HS-27A (cell line): ENCODE measurements at places on chromosomes 4 and X.

DNA sequence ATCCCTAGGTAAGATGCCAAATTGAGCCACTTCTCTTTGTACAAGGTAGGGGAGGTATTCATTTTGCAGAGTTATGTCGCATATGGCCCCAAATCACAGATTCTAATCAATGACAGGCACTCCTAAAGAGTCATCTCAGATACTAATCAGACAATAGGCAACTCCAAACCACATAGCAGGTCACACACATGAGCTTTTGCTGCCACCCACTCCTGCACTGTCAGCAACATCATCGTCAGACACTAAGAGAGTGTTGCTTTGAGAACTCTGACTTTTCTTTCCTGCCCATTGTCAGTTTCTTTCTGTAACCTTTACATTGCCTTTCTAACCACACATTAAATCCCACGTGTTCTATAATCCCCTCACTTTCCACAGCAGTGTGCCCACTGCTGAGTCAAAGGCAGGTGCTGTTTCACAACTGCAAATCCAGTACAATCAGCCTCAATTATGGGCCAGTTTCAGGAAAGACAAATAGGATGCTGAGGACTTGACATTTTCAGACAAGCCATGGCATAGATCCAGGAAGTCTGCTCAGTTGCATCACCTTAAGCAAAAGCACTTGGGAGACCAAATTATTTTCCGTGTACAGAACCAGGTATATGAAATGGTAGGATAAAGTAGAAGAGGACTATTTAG is 23.5 kb downstream of the TMEM31 start:
- DNase-seq, result no peak

DNA sequence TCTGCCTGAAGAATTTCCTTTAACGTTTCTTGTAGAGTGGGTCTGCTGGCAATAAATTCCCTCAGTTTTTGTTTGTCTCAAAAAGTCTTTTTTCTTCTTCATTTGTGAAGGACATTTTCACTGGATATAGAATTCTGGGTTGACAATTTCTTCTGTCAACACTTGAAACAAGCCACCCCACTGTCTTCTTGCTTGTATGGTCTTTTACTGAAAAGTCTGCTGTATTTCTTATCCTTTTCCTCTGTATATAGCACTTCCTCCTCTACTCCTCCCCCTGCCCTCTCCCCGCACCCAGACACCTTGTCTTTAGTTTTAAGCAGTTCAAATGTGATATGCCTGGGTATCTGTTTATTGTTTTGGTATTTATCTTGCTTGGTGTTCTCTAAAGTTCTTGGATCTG is 23.3 kb downstream of the SLC9A7 start:
- DNase-seq, result no peak

DNA sequence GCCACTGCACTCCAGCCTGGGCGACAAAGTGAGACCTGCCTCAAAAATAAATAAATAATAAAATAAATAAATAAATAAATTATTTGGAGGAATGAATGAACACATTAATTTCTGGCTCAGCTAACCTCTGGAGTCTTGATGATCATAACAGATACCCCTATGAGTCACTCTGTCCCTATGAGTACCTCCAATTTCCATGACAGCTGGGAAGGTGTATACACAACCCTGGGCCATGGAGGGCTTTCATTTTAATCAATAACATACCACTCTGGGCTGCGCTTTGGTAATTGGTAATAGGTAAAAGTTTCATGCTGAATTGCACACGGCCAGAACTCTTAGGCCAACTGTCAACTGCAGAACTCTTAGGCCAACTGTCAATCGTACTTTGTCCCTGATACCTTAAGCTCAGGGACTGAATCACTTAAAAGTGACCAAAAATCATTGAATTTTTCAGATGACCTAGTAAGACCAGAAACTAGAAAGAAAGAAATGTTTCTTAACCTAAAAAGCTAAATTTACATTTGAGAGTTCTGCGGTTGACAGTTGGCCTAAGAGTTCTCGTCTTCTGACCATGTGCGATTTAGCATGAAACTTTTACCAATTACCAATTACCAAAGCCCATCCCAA is 112.4 kb downstream of the ATP11C start:
- no peak for DNase-seq

DNA sequence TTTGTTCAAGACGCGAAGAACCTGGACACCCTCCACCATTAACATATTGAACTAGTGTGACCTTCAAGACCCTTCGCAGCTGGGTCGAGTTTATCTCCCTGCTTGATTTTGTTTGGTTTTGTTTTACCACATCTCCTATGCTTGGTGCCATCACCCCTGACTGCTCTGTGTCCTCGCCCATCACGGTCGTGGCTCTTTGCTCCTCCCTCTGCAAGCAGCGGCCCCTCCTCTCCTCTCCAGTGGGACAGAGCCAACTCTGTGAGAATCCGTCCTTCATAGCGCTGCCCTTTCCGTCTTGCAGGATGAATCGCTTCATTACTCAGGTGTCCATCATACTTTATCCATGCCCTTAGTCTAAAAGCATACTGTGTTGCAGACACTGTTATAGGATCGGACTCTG is 9.1 kb upstream of the FAM149A start:
- no peak for DNase-seq

DNA sequence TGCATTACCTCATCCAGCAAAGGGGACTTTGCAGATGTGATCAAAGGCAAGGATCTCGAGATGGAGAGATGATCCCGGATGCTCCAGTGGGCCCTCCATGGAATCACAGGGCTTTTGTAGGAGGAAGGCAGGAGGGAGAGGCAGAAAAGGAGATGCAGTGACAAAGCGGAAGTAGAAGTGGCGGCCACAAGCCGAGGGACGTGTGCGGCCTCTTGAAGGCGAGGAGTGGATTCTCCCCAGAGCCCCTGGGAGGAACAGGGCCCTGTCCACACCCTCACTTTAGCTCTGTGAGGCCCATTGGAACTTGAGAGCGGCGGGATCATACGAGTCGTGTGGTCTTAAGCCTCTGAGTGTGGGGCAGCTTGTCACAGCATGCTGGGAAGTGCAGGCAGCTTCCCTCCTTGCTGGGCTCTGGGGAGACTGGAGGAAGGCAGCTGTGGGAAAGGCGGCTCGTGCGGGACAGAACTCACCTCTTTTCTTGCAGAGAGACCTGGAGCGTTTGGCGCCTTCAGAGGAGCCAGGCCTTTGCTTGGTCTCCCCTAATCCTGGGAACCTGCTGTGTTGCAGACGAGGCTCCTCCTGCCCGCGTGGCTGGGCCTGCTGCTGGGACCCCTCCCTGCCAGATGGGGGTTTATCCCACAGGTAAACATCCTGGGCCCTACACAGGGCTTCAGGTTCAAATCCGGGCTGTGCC is 10.2 kb downstream of the SH3TC1 start:
- DNase-seq, result no peak

- no peak for DNase-seq
These were observed 4.1 kb downstream of the MTTP start for GRCh38 chr4:99578714-99579113.
